ENCODE measurements at places on chromosomes 7 and 10.
A peak's percentile ranks its signal among the peaks of the same experiment; 100 is the strongest.

DNA sequence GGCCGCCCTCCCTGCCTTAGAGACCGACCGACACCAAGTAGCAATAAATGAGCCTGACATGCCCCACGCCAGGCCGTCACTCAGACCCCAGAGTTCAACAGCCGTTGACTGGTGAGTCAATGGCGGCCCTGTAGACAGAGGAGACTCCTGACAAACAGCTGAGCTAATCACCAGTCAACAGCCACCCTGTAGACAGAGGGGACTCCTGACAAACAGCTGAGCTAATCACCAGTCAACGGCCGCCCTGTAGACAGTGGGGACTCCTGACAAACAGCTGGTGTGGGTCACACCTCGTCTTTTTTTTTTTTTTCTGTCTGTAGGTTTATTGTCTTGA lies 16.9 kb upstream of the KNDC1 start:
- DNase-seq, result no peak

DNA sequence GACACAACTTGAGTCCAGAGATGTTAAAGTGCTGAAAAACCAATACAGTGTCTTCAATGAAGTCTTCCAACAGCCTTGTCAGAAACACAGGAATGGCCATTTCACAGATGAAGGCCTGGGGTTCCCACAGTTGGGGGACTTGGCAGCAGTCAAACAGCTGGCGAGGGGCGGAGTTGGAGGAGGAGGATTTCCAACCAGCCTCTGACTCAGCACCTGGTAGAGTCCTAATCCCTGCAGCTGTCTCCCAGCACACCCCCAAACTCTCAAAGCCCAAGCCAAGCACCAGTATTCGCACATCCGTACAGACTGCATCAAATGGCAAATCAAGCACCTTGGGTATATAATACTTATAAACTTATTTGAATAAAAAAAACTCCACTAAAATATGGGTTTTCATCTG lies 28.0 kb downstream of the CTBP2 start:
- DNase-seq, result no peak

DNA sequence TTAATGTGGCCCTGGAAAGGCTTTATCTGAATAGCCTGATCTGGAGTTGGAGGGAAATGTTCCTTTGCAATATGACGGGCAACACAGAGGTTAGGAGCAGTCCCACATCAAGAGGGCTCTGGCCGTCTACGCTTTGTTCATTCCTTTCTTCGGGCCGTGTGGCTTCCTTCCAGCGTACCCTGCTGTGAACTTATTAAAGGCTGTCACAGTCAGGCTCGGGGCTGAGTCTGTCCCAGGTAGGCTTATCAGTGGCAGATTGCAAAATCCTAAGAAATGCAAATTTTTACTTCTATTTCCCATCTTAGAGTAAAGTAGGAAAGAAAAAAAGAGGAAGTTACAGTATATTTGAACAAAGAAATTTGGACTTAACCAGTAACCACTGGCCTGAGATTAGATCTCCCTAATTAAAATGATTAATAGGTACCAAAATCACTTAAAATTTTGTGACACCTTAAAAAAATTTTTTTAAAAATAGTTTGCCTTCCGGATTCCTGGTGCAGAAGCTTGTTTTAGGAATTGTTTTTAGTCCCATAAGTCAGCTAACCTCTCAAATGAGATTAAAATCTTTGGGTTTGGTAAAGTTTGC lies 453.1 kb upstream of the MKI67 start:
- DNase-seq, result no peak

- peak; percentile 33 for DNase-seq
Observed at GRCh38 chr7:123871998-123872867, 27.3 kb downstream of the HYAL4 start.

DNA sequence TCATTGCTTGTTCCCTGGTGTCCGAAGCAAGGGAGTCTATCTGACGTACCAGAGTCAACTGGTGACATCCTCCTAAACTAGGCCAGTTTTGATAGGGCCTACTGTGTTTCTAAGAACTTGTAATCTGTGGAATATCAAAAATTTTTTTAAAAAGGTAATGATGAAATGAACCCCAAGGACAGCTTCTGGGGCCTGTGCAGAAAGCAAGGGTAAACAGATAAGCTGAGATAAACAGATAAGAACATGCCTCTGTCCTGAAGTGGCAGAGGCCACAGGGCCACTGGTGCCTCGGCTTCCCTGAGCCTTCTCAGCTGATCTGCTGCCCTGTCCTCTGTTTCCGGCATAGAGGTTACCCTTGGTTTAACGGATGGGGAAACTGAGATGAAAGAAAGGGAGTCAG lies 8.8 kb downstream of the GRK5 start:
- DNase-seq, result no peak

GRCh38 chr7:137343281-137343841 lies at the start of gene PTN:
PTN (minus strand) TSS chr7:137343733; CDS start chr7:137254973, 88,760 bp downstream.
- no peak for DNase-seq

DNA sequence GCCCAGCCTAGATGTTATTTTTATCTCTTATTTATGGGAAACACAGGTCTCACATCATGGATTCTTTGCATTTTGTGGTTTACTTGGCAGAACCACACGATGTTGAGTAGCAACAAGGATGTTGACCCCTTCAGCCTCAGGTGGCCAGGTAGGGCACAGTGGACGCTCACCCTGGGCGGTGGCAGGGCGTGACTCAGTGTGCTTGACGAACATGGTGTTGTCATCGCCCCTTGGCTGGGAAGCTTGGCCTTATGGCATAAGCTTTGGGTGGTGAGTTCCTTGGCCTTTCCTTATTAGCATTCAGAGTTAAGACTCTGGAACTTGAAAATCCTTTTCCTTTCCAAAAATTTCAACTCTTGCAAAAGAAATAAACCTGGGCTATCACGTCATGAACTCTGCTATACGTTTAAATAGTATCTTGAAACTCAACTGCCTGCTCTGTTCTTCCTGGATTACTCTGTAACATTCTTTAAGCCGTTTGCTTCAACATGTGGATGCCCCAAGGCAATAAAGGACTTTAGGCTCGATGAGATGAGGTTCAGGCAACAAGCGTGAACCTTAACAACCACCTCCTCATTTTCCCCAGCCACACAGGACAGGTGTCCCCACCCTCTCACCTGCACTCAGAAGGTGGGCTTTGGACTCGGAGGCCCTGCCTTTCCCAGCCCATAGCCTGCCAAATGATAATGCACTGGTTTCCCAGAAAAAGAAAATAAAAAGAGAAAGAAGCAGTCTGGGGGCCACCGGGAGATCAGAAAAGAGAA lies 22.5 kb upstream of the ECHDC3 start:
- DNase-seq, result no peak

- no peak for DNase-seq
Observed at GRCh38 chr10:69484736-69485135, 33.5 kb downstream of the TSPAN15 start.

DNA sequence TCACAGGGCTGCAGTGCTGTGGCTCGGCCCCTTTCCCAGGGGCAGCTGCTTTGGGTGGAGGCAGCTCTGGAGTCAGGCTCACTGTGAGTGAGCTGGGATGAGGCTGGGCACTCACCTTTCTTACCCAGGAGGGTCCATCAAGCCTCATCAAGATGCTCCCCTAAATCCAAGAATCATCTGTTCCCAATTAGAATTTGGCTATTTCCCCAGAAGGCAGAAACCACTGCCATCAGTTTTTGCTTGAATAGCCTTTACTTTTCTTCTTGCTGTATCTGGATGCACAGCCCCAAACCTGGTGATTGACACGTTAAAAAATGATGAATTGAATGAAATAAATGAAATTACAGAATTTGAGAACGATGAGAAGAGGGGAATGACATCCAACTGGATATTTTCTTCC lies 74.3 kb upstream of the LYZL1 start:
- DNase-seq, result no peak

DNA sequence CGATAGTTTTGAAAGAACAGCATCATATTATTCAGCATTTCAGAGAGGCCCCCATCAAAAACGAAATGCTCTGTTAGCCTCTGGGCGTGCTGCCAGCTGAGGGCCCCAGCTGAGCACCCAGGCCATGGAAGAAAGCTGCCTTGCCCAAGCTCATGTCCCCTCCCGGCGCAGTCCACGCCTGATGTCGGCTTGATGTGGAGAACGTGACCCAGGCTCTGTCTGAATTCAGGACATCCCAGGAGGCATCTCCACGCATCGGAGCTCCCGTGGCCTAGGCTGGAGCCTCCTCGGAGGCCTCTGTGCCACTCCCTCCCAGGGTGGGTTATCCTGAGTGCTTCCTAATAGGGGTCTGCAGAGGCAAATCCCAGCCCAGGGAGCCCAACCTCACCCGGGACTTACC lies 218.3 kb upstream of the AKR1E2 start:
- no peak for DNase-seq

GRCh38 chr10:29895456-29895855 lies 163.9 kb downstream of the JCAD start:
- no peak for DNase-seq

DNA sequence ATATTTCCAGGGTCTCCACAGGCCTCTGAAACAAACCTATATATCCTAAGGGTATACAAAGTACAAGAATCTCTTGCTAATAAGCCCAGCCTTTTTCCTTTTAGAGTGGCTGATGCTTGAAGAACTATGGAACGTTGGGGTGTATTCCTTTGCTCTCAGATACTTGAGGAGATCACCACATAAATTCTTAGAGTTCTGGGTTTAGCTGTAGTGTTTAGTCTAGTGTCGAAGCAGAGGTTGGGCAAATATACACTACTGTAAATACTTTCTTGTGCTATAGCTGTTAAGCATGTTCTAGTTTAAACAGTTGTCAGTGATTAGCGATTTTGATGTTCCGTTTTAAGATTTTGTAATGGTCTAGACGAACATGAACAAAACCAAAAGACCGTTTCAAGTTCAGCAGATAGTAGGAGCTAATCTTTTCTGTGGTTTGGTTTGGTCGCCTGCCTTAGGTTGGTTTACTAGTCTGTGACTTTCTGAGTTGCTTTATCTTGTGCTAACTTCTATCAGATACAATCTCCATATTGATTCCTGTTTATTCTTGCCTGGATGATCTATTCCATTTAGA lies 229.6 kb downstream of the NSUN6 start:
- no peak for DNase-seq

DNA sequence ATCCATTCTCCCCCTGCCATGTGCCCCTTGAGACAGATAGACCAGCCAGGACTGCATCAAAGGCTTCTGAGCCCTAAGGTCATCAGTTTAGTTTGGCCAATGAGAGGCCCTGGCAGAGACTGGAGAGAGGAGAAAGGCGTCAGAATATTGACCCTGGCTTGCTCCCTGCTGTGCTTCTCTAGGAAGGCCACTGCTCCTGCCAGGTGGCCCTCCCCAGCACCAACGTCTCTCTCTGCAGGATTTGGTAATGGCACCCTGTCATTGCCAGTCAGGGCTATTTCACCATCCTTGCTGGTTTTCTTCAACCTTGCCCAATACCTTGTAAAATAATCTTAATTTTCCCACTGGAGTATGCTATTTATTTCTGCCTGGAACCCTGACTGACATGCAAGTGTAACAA lies 38.8 kb upstream of the ZRANB1 start:
- no peak for DNase-seq

- no peak for DNase-seq
Observed at GRCh38 chr10:125129076-125129458, 31.3 kb downstream of the CTBP2 start.

DNA sequence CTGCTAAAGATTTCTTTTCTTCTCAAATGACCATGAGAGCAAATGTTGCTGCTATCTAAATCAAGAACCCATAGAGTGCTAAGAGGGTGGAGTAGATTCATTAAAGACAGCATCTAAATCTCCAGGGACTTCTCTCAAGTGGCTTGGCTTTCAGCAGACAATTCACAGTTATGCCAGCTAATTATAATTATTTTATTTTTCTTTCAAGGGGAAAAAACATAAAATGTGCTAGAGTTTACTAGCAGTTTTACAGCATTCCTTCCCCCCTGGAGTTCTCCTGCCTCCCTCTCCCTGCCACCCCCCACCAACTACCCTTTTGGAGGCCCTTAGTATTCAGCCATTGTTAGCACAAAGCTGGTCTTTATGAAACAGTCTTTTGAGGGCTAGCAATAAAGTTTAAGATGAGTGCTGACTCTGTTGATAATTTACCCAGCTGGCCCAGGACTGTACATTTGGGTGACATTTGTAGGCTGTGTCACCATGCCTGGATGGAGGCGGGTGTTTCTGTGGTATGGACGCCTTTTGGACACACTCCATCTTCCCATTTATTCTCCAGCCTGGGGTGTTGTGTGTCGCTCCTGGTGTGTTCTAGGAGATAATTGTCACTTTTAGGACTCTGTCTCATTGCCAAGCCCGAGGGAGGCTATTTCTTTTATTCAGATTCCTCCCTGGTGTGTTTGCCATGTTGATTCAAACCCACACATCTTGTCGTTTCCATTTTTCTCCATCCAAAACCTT lies 160.2 kb downstream of the CREB5 start:
- DNase-seq, result no peak
